ENCODE measurements at places on chromosomes 12 and 14.

DNA sequence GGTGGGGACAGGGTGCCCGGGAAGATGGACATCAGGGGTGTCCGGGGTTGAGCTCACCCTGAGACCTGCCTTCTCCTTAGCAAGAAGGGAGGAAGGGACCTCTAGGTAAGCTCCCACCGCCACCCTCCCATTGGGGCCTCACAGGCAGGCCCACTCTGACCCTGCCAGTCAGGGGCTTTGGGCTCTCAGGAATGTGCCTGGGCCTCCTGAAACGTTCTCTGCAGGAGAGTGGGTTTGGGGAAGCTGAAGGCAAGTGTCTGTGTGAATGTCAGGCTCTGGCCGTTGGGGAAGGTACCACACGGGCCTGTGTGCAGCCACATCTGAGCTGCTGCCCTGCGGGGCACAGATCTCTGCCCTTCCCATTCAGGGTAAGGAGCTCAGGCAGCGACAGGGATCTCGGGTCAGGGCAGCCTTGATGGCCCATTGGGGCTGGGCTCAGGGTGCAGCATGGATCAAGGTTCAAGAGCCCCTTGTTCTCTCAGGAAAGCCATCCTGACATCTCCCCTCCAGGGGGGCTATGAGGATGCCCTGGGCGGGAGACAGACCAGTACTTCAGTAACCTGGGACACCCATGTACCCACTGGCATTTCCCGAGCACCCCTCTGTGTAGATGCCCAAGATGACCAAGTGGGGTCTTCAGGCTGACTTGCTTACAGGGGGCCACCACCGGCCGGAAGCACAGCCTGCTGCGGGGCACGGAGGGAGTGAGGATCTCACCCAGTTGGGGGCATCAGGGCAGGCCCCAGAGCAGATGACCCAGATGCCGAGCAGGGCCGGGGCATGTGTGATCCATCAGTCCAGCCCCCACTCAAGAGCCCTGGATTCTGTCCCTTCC lies 29.7 kb downstream of the FAM222A start:
- DNase-seq, result peak; percentile 12

- DNase-seq, result no peak
These were observed 18.9 kb downstream of the CMAS start for GRCh38 chr12:22064968-22065367.

DNA sequence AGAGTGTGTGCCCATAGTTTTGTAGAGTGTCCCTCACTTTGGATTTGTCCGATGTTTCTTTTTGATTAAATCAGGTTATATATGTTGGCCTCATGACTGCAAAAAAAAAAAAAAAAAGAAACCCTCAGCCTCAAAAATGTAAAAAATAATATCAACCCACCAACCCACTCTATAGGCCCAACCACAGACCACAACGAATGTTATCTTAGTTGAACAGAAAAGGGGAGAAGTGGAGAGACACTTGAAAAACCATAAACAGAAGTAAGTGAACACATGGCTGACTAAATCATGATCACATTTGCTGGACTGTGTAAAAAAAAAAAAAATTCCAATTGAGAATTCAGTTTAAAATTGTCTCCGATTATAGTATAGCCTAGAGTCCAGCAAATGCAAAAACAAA lies 45.5 kb upstream of the ST8SIA1 start:
- no peak for DNase-seq

GRCh38 chr14:64943556-64943955 lies 1.0 kb upstream of the GPX2 start:
- DNase-seq, result no peak

DNA sequence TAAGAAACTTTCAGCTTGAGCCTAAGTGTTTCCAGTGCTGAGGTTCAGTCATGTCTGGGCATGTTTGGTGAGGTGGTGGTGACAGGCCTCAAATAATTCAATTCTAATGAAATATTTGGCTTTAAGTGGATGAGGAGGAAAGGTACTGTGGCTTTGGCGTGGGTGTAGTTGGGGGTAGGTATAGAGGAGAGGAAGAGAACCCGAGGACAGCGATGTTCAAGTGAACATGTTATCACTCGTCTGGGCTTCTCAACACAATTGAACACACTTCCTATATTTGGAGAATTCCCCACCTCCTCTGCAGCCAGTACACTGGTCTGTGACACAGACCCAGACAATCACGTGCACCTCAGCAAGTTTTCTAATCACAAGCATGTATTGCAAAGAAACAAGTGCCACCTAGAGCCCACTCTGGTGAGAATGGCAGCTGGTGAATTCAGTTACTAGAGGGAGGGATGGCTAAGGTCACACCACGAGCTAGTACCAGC lies 53.0 kb downstream of the IFNG-AS1 start:
- DNase-seq, result no peak

GRCh38 chr14:99915305-99916090 lies 122.3 kb downstream of the EML1 start:
- no peak for DNase-seq

- DNase-seq, result peak; percentile 24
These were observed 9.1 kb downstream of the C12orf76 start for GRCh38 chr12:110039085-110039807.
